Tongue (tissue), 3 donors: ENCODE measurements at places on chromosomes 3 and 15. TPM values are rescaled to one million over a fixed set of nuclear protein-coding genes. Genes with fewer than 3 reads are reported as not detected.

PARP14 gene
- total RNA-seq = 34.7 TPM

PRKCD gene
- total RNA-seq = 10.3 TPM

ATP2B2 gene
- total RNA-seq = 5.7 TPM

CLDN11 gene
- 4.1 TPM for total RNA-seq

ISL2 gene
- 6.6 TPM for total RNA-seq

DHX36 gene
- 97.1 TPM for total RNA-seq

GTPBP8 gene
- total RNA-seq = 38.8 TPM

EFCC1 gene
- total RNA-seq = 1.3 TPM

- peak; percentile 83 for DNase-seq
Measured at GRCh38 chr15:60507596-60508424, 28.9 kb upstream of the ICE2 start.

GRCh38 chr3:110711130-110711832, 360.3 kb upstream of the NECTIN3 start:
- no peak for DNase-seq

GRCh38 chr15:93631958-93632618, 543.1 kb upstream of the RGMA start:
- no peak for DNase-seq

DNA sequence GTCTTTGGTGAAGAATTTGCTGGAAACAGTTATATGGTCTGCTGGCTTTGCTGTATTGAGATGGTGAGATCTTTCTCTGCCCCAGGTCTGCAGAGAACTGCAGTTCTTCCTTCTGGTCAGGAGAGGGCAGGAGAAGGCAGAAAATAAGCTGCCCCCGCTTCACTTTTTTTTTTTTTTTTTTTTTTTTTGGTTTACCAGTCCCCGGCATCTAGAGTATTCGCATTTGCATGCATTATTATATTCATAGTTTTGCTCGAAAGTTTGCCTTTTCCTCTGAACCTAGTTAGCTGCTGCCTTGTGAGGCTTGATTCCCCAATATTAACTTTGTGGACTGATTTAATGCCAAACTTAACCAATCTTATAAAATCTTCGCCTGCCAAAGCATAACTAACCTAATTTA, 10.6 kb upstream of the PARL start:
- peak; percentile 63 for DNase-seq

GRCh38 chr3:117117188-117117936, 407.8 kb downstream of the TUSC7 start:
- DNase-seq = no peak

DNA sequence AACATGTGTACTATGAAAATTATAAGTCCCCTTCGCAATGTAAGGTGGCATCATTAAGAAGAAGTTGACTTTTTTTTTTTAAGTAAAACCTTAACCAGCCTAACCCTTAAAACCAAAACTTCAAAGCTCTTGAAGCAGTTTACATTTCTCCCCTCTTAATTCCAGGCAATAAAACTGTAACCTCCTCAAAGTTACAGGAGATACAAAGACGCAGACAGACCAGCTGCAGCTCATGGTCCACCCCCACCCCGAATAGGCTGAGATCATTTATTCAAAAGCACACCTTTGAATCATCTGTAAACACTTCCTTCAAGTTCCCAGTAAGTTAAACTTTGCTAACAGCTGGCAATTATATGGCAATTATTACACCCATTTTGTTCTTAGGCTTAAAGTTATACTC, 414.5 kb downstream of the ERC2 start:
- peak; percentile 22 for DNase-seq

DNA sequence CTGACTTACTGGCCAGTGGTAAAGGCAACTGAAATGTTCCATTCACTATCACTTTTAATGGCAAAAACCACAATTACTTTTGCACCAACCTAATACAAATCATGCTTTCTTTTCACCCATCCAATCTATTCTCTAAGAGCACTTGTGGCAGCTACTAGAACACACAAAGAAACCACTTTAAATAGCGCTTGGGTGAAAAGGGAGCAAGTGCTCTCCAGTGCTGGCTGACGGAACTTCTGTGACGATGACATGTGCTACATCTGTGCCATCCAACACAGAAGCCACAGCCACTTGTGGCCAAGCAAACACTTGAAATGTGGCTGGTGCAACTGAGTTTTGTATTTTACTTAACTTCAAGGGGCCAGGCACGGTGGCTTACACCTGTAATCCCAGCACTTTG, 18.9 kb downstream of the SH3BP5 start:
- no peak for DNase-seq

GRCh38 chr15:96274698-96275097, 55.8 kb upstream of the NR2F2 start:
- no peak for DNase-seq

DNA sequence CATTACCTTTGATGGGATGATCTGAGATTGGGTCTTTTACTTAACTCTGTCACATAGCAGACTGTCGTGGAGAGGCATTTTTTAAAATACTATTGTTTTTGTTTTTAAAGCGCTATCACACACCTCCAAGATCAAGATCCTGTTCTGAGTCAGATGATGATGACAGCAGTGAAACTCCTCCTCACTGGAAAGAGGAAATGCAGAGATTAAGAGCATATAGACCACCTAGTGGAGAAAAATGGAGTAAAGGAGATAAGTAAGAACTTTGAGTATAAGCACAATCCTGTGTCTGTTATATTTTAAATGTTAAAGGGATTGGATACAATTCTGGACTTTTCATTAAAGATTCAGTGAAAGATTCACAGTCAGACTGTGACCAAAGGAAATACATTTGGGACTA, 18.4 kb upstream of the ZBTB47 start:
- DNase-seq = no peak

GRCh38 chr3:131077904-131078303, 51.2 kb downstream of the NEK11 start:
- peak; percentile 28 for DNase-seq

GRCh38 chr15:74889390-74889882, 406 bp upstream of the MPI start:
- DNase-seq = peak; percentile 66

GRCh38 chr3:123953735-123954134, 7.3 kb downstream of the CCDC14 start:
- DNase-seq = no peak
